ENCODE measurements at places on chromosomes 2 and 18.

- DNase-seq: peak; percentile 67
These were observed 65.2 kb downstream of the PLCL1 start for GRCh38 chr2:197869501-197870111.

GRCh38 chr2:189439342-189439741 is 1.9 kb upstream of the WDR75 start:
- no peak for DNase-seq

DNA sequence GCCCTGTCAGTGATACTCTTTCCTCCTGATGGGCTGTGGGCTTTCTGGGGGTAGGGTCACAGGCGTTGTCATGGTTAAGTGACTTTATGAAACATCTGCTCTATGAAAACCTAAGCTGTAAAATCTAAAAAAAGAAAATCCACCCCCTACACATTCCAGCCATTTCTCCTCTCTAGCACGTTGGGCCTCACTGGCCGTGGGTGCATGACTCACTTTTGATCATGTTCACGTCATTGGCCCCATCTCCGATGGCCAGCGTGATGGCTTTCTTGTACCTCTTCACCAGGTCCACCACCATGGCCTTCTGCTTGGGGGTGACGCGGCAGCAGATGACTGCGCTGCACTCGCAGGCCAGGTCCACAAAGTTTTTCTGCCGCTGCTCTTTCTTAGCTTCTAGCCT is 39.3 kb upstream of the NARS1 start:
- no peak for DNase-seq

GRCh38 chr2:160156665-160157064 is 43.4 kb downstream of the ITGB6 start:
- no peak for DNase-seq
